Activated CD4-positive, alpha-beta T cell treated with anti-CD3 and anti-CD28 coated beads, Interleukin-2, Interleukin-4, amounts not matched to agents 100 ng/mL and 50 ng/mL, durations not matched to agents 16 hours and 8 hours (primary cell): ENCODE measurements at places on chromosomes 11 and 22.

DNA sequence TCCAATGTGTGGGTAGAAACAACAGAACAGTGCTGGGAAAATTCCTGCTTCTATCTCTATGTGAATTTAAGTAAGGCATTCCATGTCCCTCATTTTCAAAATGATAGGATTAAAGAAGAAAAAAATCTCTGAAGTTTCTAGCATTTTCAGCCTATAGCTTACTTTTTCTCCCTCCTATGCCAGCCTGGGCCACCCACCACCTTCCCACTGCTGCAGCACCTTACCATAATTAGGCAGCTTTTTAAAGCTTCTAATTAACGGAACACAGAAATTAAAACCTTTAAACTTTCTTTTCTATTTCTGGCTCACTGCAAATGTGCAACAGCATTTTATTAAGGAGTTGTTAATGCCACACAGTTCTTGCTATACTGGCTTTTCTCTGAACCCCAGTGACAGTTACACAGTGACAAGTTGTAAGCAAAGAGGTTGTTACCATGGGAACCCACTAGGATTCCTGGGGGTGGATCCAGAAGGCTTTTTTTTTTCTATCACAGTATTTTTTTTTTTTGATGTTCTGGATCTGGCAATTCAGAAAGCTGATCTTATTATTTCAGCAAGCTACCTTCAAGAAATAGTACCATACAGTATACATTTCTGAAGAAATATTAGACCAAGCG is 20.2 kb downstream of the CELF1 start:
- no peak for DNase-seq

GRCh38 chr11:6576471-6577373 is 26.7 kb downstream of the RRP8 start:
- no peak for DNase-seq

DNA sequence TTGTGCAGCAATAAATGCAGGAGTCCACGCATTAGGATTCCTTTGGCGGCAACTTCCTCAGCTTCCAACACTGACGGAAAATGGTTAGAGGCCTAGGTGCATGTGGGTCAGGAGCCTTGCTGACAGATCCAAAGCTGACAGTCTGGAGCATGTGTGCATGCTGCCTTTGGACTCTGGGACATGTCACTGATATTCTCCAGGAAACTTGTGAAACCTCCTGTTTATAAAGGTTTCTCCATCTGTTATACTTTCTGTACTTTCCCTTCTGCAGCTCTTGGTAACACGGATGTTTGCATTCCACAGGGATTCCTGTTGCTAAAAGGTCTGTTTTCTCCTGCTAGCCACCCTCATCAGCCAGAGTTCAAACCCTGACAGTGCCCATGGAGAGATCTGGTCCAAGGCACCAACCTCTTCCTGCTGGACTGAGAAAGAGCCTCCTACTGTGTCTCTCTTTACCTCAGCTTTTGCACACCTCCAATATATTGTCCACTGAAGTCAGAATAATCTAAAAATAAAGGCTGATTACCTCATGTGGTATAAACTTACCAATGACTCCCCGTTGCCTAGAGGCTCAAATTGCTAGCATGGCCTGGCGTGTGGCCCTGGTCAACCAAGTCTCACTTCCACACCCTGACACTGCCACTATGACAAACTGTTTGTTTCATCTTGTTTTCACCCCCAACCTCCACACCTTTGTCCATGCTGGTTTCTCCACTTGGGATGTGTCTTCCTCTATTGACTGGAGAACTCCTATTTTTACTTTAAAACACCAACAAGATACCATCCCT is 31.1 kb upstream of the LYVE1 start:
- DNase-seq: no peak

DNA sequence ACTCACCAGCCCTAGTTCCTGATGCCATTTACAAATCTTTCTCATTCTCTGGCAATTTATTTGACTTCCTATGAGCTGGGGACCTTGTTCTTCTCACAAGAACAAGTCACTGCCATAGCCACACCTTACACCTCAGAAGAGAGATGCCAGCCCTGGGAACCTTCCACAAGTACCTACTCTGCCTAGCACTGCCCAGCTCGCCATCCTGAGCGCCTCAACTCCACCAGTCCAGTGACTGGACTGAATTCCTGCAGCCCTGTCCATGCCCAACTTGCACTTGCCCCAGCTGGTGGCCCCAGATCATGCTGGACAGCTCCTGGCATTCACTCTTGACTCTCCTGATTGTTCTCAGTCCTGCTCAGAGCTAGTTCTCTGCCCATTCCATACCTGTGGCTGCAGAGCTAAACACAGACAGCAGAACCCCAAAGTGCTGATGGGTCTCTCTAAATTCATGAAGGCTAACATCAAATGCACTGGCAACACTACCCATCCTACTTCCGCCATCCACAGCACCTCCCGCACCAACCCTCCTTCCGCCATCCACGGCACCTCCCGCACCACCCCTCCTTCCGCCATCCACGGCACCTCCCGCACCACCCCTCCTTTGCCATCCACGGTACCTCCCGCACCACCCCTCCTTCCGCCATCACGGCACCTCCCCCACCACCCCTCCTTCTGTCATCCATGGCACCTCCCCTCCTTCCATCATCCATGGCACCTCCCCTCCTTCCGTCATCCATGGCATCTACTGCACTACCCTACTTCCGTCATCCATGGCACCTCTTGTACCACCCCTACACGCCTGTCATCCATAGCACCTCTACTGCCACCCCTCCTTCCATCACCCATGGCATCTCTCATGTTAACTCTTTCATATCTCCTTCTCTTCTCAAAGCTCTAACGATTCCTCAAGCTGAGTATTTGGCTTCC is 23.6 kb upstream of the SLC25A1 start:
- no peak for DNase-seq

DNA sequence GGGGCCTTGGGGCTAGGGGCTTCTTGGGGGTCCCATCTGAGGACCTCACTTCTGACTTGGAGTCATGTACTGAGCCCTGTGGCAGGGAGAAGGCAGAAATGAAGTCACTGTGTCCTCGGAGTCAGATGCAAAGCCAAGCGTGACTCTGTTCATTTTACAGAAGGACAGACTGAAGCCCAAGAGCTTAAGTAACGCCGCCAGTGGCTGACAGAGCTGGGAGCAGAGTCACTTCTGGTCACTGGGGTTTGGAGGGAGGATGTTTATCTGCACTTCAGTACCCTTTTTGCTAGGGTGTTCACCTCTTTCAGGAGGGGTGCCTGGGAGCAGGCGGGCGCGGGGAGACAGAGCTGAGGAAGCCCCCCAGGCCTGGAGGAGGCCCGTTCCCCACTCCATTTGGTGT is 10.7 kb downstream of the CD6 start:
- no peak for DNase-seq
